ENCODE measurements at places on chromosomes 5 and 9. TPM values are rescaled to one million over a fixed set of nuclear protein-coding genes. Genes with fewer than 3 reads are reported as not detected.

The PTGR1 gene
- 0.39 TPM for total RNA-seq

The OR13C9 gene
- total RNA-seq, result not detected

The SLC34A3 gene
- not detected for total RNA-seq

The KCNN2 gene
- total RNA-seq, result not detected

Data from activated naive CD4-positive, alpha-beta T cell treated with anti-CD3 and anti-CD28 coated beads, Interleukin-2, amount 10 ng/mL, durations not matched to agents 5 hours and 36 hours (primary cell).